ENCODE measurements at places on chromosomes 7 and 10.

- DNase-seq = no peak
Observed at GRCh38 chr7:154686305-154686704, 316.6 kb downstream of the PAXIP1 start.

DNA sequence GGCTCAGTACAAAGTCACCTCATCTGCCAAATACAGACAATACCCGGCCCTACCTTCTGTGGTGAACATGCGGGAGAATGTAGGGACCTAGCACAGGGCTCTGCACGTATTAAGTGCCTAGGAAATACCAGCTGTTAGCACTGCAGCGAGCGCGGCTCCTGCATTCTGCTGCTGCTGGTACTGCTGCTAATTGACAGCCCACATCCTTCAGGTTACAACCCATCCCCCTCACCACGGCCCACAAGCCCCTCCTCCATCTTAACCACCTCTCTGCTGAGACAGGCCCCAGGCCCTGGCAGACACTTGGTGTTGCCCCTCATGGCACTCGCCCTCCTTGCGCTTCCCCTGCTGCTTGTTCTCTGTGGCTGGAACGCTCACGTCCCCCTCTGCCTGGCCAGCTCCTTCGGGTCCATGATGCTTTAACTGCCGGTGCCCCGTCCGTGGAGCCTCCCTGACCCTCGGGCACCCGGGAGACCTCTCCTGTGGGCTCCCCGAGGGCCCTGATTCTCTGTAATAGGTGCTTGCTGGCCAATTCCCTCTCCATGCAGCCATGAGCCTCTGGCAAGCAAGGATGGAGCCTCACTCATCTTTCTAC lies 53.3 kb upstream of the LOXL4 start:
- no peak for DNase-seq

DNA sequence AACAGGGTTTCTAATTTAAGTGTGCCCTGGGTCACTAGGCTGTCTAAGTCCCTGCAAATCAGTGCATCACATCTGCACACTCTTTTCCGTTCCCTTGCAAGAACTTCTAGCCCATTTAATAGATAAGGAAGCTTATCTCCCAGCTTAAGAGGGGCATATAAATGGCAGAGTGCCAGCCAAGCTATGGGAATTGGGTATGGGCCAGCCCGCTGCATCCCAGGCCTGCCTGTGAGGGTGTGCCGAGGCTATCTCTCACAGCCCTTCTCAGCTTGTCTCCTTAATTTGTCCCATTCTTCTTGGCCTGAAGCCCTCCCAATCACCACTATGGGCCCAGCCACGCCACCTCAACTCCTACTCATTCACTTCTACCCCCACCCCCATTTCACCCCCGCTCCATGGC lies 14.7 kb downstream of the AQP1 start:
- DNase-seq = no peak

GRCh38 chr10:20977300-20977699 lies 80.2 kb upstream of the NEBL start:
- no peak for DNase-seq

- peak; percentile 13 for DNase-seq
Observed at GRCh38 chr7:142516038-142516501, 233.2 kb upstream of the PRSS1 start.

DNA sequence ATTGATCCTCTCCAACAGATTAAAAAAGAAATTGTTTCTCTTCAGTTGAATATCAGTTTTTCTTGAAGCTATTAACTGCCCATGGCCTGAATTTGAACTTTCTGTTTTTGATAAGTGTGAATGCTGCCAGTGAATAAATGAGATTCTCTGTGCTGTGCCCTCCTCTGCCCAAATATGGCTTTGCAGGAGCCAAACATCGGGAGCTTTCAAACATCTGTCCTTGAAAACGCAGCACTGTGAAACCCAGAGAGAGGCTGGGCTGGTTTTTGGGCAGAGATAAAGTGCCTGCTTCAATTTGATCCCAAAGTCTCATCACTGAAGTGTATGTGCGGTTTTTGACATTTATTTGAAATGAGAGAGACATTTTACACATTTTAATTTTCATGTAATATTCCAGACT lies 268.3 kb upstream of the SHH start:
- DNase-seq = no peak

- no peak for DNase-seq
Observed at GRCh38 chr7:93736668-93737369, 153.7 kb downstream of the TFPI2 start.

DNA sequence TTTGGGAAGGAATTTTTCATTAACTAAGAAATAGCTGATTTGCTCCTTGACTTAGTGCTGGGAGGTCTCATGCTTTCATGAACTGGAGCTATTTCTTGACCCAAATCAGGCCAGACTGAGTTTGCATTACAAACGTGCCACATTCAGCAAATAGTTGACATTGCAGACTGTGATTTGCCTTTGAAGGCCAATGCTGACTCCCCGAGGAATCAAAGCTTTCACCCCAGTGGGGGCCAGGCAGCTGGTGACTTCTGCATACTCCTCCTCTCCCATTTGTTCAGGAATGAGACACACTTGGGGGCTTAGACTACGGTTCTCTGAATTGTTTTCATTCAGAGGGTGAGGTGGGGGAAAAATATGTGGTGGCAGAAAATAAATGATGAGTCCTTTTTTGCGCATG lies 111.0 kb upstream of the JAZF1 start:
- no peak for DNase-seq

- no peak for DNase-seq
Observed at GRCh38 chr7:46123-46829, 146.1 kb upstream of the FAM20C start.

DNA sequence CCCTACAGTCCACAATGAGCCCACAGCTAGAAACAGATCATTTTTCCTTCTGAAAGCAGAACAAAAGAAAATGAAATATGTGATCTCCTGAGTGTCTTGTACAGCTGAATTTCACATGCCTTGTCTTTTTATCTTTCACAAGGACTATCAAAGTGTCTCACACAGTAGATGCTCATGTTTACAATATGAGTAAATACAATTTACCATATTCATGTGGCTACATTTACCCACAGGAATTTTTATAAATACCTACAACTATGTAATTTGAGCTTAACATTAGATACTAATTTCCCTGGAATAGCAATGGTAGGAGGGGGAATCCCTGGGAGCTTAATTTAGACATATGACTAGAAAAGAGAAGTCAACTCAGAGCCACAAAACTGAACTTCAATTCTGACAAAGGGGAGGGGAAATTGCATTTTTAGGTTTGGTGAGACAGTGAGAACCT lies 186.2 kb downstream of the MACC1 start:
- DNase-seq = no peak

DNA sequence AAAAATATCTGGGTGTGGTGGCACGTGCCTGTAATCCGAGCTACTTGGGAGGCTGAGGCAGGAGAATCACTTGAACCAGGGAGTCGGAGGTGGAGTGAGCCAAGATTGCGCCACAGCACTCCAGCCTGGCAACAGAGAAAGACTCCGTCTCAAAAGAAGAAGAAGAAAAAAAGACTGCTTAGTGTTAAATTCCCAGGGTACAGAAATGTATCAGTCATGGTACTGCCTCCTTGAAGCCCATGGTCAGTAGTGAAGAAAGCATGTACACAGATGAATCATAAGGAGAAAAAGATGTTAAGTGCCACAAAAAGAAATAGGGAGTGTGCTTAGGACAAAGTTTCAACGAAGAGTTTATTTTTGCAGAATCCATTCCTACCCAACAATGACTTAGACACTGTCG lies 62.5 kb upstream of the KMT2E start:
- no peak for DNase-seq

DNA sequence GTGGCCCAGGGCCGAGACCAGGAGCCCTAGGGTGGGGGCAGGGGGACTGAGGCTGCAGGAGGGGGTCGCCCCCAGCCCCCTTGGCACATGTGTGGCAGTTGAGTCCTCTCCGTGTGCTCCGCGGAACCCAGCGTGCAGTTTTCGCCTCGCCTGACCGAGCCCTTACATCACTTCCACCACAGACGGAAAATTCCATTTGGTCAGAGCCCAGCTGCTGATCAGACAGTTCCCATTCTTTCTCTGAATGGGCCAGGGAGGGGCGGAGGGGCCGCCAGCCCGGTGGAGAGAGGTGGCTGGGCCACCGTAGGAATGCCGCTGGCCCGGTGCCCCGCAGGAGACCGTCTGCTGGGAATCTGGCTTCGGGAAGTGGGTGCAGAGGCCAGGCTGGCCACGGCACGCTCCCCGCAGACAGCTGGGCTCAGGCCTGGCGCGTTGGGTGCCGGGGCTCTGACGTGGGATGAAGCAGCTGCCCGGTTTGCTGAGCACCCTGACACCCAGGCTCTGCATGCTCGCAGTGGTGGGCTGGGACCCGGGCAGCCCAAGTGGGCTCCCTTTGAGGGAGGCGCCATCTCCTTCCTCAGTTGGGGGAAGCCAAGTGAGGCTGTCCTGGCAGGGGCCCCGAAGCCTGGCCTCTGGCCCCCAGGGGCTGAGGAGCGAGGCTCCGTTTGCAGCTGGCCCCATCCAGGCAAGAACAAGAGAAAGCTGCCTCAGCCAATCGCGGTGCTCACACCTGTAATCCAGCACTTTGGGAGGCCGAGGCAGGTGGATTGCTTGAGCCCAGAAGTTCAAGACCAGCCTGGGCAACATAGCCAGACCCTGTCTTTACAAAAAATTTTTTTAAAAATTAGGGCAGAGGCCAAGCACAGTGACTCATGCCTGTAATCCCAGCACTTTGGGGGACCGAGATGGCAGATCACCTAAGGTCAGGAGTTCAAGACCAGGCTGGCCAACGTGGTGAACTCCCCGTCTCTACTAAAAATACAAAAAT lies 9.9 kb downstream of the TTYH3 start:
- no peak for DNase-seq

DNA sequence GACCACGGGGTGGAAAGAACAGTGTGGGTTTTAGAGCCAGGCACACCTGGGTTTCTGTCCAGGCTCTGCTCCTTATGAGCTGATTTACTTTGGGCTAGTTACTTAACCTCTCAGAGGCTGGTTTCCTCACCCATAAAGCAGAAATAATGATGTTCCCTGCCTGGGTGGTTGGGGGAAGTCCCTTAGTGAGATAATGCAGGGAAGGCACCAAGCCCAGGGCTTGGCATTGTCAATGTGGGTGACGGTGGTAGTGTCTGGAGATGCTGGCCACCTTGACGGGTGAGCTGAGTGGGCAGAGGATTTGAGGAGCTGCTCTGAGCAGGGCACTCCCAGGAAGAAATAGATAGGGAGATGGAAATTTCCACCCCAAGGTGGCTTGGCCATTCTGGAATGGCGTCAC lies 65.2 kb downstream of the SH2D4B start:
- no peak for DNase-seq

- DNase-seq = no peak
Observed at GRCh38 chr10:11695779-11696178, 46.4 kb upstream of the ECHDC3 start.

- DNase-seq = no peak
Observed at GRCh38 chr10:132239126-132240031, 52.6 kb downstream of the DPYSL4 start.

DNA sequence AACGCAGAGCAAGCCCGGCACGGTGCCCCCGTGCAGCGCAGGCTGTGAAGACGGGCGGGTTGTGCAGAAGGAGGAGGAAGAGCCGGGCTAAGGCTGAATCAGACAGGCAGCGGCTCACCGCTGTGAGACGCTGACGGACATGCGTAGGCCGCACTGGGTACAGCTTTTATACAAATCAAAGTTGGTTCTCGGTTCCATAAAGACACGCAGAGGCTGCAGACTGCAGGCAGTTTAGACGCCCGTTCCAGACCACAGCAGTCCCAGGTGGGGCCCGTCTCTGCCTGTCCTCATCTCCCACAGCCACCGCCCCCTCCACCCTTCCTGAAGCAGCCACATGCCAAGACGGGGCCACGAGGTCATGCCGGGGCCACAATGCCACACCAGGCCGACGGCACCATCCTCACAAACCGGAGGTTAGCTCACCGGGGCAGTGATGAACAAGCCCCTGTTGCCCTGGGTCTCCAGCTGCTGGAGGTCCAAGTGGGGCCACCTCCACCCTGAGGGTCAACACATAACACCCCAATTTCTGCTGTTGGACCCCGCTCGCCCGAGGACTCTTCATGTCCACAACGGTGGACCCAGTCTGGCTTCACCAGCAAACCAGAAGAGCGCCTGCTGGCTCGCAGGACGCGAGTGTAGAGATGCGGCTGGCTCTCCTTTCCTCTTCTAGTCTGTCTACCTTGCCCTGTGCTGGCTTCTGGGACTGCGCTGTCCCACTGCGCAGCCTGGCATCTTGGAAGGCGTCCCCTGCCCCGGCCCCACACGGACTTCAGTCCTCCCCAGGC lies 227.2 kb downstream of the ELFN1 start:
- DNase-seq = no peak

- no peak for DNase-seq
Observed at GRCh38 chr10:125114761-125115391, 45.5 kb downstream of the CTBP2 start.

GRCh38 chr10:7409732-7410168 lies 1.1 kb downstream of the SFMBT2 start:
- no peak for DNase-seq

GRCh38 chr7:129652914-129653313 lies 41.4 kb downstream of the NRF1 start:
- no peak for DNase-seq

- peak; percentile 51 for DNase-seq
Observed at GRCh38 chr10:103470761-103471653, 8.0 kb downstream of the CALHM3 start.

DNA sequence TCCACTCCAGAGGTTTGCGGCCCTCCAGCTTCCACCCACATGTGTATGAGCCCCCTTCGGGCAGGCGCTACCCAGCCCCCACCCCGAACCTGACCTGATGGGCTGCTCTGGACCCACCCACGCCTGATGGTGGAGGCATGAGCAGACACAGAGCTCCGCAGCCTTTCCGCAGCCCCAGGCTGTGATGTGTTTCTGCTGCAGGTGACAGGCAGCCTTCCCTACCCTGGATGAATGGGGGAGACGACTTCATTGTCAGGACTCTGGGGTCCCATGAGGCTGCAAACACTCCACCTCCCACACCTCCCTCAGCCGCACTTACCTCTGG lies 61.2 kb downstream of the OAT start:
- no peak for DNase-seq

- no peak for DNase-seq
Observed at GRCh38 chr10:75633568-75633967, 202.1 kb downstream of the LRMDA start.

- no peak for DNase-seq
Observed at GRCh38 chr10:31483546-31483945, 164.5 kb downstream of the ZEB1 start.

- no peak for DNase-seq
Observed at GRCh38 chr10:78533098-78533497, 499.4 kb downstream of the RPS24 start.

GRCh38 chr7:101933028-101933427 lies 115.6 kb downstream of the CUX1 start:
- DNase-seq = no peak

GRCh38 chr10:130301021-130301892 lies 165.1 kb downstream of the GLRX3 start:
- DNase-seq = peak; percentile 6

- DNase-seq = no peak
Observed at GRCh38 chr10:72073708-72074573, 14.4 kb downstream of the SPOCK2 start.
